ENCODE measurements at places on chromosomes 16 and 17.

DNA sequence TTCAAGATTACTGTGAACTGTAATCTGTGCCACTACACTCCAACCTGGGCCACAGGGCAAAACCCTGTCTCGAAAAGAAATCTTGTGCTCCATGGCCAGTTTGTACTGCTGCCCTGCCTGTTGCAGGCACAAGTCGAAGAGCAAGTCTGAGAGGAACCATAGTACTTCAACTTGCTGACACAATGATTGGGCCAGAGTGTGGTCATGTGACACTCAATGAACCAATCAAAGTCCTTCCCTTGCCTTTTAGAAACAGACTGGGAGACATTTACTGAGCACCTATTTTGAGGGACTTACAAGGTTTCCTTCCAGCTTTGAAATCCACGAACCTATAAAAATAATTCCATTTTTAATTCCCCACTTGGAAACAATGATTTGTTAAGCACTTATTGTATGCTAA, 39.8 kb upstream of the TMC5 start:
- DNase-seq = no peak

- DNase-seq = no peak
These were observed 282.5 kb upstream of the FOXF1 start for GRCh38 chr16:86227801-86228200.

DNA sequence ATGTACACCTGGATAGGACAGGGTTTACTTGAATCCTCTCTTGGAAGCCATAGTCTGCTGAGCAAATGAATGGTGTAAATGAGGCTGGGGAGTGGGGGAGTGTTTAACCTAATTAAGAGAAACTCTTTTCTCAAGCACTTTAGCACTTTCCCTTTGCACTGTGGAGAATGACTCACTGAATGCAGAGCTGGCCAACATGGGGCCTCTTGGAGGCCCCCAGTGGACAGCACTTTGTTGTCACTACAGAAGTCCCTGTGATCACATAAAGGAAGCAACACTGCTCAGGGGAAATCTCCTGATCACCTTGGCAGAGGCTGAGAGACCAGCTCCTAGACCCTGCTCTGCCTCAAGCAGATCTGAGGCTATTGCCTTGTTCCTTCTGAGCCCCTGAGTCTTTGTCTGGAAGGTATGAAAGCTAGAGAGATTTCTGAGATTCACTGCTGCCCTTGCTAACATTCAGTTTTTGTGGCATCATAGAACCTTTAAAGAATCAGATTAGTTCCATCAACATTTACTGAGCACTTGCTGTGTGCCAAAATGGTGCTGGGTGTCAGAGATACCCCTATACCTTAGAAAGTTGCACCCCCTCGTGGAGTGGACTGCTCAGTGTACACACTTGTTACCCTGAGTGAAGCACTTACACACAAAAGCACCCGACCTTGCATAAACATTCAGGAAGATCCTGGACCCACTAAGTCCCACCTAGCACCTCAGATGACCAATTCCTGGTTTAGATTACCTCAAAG, 230.1 kb upstream of the CCL2 start:
- no peak for DNase-seq

DNA sequence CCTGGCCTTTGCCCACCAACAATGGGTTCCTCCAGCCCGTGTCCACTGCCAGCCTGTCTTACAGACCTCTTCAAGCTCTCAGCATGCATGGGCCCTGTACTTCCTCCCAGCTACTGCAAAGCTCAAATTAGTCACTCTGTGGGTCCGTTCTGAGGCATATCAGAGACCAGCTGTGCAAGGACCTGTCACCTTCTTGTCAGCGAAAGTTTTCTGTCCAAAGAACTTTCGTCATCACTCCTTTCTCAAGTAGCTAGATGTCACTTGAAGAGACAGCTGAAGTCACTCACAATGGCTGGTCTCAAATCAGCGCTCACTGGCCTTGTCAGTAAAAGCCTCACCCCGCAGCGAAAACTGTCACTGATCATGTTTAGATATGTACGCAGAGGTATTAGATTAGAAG, 91.4 kb upstream of the DYNLRB2 start:
- DNase-seq = no peak

GRCh38 chr17:81043725-81044427, 8.9 kb downstream of the BAIAP2 start:
- no peak for DNase-seq

- peak; percentile 45 for DNase-seq
These were observed 25.2 kb upstream of the USP36 start for GRCh38 chr17:78865682-78866390.

DNA sequence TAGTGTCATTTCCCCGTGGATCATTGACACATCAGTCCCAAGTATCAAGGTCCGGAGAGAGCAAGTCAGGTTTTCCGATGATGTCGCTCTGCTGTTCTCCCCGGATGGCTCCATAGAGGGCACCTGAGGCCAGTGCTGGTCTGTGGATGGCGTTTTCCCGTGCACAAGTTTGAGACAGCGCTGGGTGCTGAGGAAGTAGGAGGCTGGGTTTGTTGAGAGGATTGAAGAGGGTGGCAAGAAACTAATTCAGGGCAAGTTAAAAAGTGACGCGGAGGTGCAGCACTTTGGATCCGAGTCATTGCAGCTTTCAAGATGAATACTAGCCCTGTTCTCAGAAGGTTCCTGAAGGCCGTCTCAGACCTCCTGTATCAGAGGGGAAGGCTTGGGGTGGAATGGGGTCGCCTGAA, 7.7 kb downstream of the NUBP1 start:
- DNase-seq = no peak

DNA sequence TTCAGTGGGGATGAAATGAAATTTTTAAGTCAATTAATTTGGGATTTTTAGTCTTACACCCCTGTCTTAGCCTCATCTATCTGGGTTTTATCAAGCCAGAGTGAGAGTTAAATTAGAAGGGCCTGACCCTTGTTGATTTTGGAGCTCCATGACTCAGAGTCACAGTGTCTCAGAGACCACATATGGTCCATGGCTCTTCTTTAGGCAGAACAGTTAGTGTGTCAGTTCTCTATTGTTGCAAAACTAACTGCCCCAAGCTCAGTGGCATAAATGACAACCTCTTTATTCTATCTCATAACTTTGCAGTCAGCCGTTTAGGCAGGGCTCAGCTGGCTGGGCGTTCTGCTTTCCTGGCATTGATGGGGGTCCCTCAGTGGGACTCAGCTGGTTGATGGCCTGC, 44.7 kb downstream of the IRF8 start:
- DNase-seq = no peak

Measured in NCI-H1436 (cell line).